ENCODE measurements at places on chromosomes 5 and 9.

DNA sequence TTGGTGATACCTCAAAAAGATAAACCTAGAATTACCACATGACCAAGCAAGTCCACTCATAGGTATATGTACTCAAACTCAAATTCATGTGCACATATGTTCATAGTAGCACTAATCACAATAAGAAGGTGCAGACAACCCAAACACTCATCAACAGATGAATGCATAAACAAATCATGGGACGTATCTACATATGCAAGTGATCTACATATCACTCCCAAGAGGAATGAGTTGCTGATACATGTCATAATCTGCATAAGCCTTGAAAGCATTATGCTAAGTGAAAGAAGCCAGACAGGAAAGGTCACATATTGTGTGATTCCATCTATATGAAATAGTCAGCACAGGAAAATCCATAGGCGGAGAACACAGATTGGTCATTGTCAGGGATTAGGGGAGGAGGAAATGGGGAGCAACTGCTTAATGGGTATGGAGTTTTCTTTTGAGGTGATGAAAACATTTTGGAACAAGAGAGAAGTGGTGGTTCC is 10.6 kb upstream of the GPX8 start:
- DNase-seq = no peak

GRCh38 chr5:176819476-176819875 is 9.1 kb downstream of the UNC5A start:
- no peak for DNase-seq

GRCh38 chr9:89877051-89878002 is 272.5 kb downstream of the GADD45G start:
- DNase-seq = no peak

DNA sequence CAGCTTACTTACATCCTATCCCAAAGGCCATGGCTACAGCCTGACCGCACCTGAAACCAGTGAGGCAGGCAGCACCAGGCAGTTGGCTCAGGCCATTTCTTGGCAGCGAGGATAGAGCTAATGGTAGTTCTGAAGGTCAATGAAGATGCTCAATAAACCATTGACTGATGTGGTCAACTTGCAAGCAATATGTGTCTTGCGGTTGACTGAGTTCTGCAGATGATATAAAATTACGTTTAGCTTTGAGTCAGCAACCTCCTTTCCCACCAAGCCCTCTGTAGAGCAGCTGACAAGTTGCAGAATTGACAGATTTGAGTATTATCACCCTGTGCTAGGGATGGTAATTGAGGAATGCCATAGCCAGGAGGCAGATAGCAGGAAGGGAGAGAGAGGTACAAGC is 189.0 kb upstream of the PUM3 start:
- no peak for DNase-seq

GRCh38 chr5:115578657-115579056 is 23.6 kb downstream of the TICAM2 start:
- no peak for DNase-seq
